ENCODE measurements at places on chromosomes 1 and 21. TPM values are rescaled to one million over a fixed set of nuclear protein-coding genes. Genes with fewer than 3 reads are reported as not detected.

GRCh38 chr1:16450863-16451481 lies 10.4 kb downstream of the NECAP2 start:
- DNase-seq, result no peak

DNA sequence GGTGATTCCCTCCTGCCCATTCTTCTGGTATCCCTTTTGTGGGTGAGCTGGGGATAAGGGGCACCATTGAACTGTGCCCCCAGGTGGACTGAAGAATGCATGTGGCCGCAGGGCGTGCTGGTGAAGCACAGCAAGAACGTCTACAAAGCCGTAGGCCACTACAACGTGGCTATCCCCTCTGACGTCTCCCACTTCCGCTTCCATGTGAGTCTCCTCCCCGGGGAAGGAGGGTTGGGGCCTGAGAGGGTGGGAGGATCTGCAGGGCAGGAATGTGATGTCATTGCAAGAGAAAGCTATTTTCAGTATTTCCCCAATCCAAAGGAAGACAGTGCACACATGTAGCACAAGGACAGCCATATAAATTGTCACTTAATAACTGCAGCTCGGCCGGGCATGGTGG lies 7.5 kb upstream of the KPNA6 start:
- no peak for DNase-seq

Gene GUCA2B
- total RNA-seq, result not detected

GRCh38 chr1:65668368-65668767 lies 124.3 kb upstream of the PDE4B start:
- no peak for DNase-seq

DNA sequence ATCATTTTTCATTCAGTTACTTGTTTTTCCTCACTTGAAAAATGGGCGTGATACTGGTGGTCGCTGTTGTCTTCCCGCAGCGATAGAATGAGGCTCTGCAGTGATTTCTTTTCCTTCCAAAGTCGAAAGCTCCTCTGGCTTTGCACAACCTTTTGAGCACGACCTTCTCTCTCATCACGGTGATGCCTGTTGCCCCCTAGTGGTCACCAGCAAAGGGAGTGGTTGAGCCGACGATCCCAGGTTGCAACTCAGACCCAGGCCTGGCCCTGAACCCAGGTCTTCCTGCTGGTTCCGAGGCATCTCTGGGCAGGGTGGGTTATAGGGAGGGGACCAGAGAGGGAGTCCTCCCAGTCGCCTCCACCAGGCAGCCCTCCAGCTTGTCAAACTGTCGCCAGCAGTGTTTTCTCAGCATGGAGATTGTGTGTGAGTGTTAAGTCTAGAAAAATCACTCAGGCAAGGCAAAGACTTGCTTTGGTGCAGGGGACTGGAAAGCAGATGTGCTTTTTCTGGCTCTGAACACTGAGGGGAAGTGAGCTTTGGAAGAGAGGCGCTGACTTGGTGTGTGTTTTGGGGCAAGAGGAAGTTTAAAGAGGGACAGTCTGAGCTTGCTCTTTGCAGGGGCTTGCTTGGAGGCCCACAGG lies 285.3 kb downstream of the CAMTA1 start:
- peak; percentile 56 for DNase-seq

- DNase-seq, result no peak
Observed at GRCh38 chr1:45573231-45573804, 10.5 kb upstream of the NASP start.
